Activated naive CD8-positive, alpha-beta T cell treated with anti-CD3 and anti-CD28 coated beads for 36 hours (primary cell): ENCODE measurements at places on chromosomes 3 and 15. TPM values are rescaled to one million over a fixed set of nuclear protein-coding genes. Genes with fewer than 3 reads are reported as not detected.

- no peak for DNase-seq
These were observed 17.1 kb upstream of the JMJD7 start for GRCh38 chr15:41810651-41811431.

DNA sequence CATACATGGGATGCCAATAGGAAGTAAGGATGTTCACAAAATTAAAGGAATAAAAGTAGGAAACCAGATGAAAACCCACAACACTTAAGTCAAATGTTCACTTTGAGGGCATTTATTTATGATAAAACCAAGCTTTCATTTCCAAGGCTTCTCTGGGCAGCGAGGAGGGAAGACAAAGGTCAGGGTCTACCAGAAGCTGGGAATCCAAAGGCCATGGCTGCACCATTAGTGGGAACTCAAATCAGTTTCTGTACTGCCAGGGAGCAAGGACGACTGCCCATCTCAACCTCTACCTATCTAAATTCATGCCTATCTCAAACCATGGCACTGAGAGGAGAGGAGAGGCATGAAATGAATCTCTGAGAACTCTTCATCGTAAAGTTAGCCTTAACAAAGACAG, 22.6 kb downstream of the PBRM1 start:
- no peak for DNase-seq

DNA sequence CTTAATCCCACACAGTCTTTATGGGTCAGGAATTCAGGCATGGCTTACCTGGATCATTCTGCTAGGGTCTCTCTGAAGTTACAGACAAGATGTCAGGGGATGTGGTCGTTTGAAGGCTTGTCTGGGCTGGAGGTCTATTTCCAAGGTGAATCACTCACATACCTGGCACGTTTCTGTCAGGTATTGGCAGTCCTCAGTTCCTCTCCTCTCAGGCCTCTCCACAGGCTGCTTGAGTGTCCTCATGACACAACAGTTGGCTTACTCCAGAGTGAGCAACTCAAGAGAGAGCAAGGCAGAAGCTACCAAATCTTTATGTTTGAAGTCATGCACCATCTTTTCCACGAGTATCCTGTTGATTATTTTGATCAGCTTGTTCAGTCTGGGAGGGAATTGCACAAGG, 43.9 kb upstream of the PARP14 start:
- DNase-seq, result no peak

DNA sequence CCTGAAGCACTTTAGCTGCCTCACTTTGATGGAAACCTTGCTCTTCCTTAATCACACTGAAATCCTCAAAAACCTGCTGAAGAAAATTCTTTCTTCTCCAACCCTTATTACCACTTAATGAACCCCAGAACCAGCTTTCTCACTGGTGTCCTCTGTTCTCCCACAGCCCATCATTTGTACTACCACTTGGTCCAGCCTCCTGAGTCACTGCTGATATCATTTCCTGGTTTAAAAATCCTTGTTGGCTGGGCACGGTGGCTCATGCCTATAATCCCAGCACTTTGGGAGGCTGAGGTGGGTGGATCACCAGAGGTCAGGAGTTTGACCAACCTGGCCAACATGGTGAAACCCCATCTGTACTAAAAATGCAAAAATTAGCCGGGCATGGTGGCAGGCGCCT, 418.6 kb upstream of the KCNMB2 start:
- DNase-seq, result no peak

- no peak for DNase-seq
These were observed 47.2 kb downstream of the CCDC12 start for GRCh38 chr3:46929324-46929723.

DNA sequence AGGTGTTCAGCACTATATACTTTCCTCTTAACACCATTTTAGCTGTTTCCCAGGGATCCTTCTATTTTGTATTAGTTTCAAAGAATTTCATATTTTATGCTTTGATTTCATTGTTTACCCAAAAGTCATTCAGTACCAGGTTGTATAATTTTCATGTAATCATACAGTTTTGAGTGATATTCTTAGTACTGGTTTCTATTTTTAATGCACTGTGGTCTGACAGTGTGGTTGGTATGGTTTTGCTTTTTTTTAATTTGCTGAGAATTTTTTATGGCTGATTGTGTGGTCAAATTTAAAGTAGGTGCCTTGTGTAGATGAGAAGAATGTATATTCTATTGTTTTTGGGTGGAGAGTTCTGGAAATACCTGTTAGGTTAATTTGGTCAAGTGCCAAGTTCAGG, 323.4 kb upstream of the EPHA6 start:
- DNase-seq, result no peak

Gene BNC1
- not detected for total RNA-seq

Gene THBS1
- 0.68 TPM for total RNA-seq

Gene DNAH12
- total RNA-seq, result not detected

Gene QRICH1
- total RNA-seq, result 126 TPM

Gene ZBTB20
- total RNA-seq, result 3.5 TPM

Gene CHRM5
- not detected for total RNA-seq
